B cell (primary cell): ENCODE measurements at places on chromosomes 4 and X. TPM values are rescaled to one million over a fixed set of nuclear protein-coding genes. Genes with fewer than 3 reads are reported as not detected.

DNA sequence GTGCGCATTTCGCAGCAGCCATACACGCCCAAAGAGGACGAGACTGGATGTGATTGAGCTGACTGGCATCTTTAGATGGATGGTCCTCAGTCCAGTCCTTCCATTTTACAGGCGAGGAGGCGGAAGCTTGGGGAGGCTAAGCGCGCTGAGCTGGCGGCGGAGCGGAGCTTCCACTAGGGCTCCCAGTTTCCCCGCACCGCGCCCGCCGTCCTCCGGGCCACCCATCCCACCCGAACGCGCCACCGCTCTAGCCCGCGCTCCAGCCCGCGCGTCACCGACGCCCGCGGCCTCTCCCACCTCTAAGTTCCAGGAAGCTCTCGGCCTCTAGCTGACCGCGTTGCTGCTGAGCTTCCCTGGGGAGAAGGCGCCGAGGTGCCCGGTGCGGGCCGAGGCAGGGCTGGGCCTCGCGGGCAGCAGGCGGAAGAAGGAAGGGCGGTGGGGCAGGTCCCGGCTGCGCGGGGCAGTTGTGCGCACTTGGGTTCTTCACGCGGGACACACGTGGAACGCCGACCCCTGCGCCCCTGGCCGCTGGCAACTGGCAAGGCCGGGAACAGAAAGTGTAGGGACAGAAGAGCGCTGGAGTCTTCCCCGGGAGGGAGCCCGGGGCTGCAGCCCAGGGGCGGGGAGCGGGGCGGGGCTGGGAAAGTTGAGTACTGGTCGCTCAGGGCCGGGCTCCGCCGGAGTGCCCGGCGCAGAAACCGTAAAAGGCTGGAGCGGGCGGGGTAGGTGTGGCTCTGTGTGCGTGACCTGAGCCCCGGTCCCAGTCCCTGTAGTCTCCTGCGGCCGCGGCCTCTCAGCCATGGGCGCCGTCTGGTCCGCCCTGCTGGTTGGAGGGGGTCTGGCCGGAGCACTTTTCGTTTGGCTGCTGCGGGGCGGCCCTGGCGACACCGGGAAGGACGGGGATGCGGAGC is at the start of gene STBD1:
Gene STBD1, plus strand, starts transcription at position 763 of the 911 bp plus-strand sequence. Its CDS starts 37 bp downstream, at position 800.
- DNase-seq = peak; percentile 28

DCAF4L1 gene
- polyA plus RNA-seq = 0.31 and 0.36 TPM in 2 replicates

DNA sequence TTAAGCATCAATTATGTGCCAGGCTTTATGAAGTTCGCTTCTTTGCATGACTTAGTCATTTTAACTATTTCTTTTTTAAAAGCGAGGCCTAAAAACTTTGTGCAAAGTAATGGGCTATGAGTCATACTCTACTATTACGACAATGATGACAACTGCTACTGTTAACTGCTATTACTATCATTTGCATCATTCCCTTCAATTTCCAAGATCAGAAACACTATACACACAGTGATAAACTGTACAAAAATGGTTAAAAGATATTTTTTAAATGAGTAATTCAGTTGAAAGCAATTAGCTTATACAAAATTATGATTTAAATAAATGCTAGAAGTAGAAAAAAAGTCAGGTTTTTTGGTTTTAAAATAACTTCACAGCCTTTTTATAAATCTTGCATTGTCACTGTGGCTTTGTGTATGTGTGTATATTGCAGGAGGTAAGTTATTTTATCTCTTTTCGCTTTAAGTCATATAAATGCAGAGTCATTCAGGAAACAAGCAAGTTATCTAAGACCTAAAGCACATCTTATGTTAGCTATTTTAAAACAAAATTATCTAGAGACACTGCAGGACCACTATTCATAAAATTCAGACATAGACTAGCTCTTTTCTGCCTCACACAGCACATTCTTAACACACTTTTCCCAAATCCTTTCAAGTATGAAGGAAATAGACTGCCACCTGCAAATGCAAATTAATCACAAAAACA is 18.5 kb upstream of the CXCL3 start:
- no peak for DNase-seq

ODAPH gene
- 0.09 TPM in 1 of 2 replicates, not detected in the other for polyA plus RNA-seq

- DNase-seq = no peak
These were observed 3.9 kb downstream of the PRSS12 start for GRCh38 chr4:118348886-118349285.

GRCh38 chr4:3096202-3096601 is 21.7 kb downstream of the HTT start:
- no peak for DNase-seq

GRCh38 chr4:89254847-89255246 is 52.8 kb downstream of the GPRIN3 start:
- DNase-seq = peak; percentile 52

TMEM129 gene
- polyA plus RNA-seq = 43.6 and 76.5 TPM in 2 replicates

GRCh38 chr4:60129740-60130139 is 1070.4 kb upstream of the ADGRL3 start:
- no peak for DNase-seq

GRCh38 chr4:67103001-67103747 is 442.1 kb downstream of the CENPC start:
- no peak for DNase-seq

GRCh38 chr4:53816561-53816960 is 225.3 kb upstream of the LNX1 start:
- DNase-seq = no peak

DNA sequence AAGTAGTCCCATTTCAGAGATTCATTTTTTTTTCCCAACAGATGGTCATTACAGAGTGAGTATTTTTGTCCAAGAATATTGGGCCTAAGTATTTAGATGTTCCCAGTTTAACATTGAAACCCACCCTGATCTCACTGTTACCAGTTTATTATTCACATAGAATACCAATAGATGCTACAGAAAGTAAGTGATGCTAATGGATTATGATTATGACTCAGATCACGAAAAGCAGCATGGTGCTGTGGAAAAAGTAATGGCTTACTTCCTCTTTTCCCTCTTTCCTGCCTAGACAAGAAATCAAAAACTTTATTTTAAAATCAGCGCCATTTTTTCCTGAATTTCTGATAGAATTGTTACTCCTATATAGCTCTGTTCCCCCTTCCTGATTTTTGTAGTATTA is 51.9 kb downstream of the GSPT2 start:
- DNase-seq = no peak

GC gene
- not detected in 2 replicates for polyA plus RNA-seq

DNA sequence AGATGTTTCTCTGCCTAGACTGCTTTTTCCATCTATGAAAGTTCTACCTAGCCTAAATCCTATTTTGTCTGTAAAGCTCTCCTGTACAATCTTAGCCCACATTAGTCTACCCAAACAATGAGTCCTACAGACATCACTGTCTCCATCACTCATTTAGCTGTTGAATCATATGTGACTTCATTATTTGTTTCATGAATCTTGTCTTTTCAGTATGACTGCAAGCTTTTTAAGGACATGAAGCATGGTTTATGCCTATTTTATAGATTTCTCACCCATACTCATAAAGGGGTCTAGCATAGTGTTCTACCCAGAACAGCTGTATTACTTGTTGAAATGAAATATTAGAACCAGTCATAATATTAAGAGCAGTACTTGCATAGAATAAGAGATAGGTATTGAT is 13.0 kb downstream of the AMMECR1 start:
- no peak for DNase-seq

GRCh38 chr4:2935762-2936743 is 27.2 kb downstream of the NOP14 start:
- no peak for DNase-seq

GRCh38 chr4:39342731-39343130 is 23.4 kb downstream of the RFC1 start:
- no peak for DNase-seq

DNA sequence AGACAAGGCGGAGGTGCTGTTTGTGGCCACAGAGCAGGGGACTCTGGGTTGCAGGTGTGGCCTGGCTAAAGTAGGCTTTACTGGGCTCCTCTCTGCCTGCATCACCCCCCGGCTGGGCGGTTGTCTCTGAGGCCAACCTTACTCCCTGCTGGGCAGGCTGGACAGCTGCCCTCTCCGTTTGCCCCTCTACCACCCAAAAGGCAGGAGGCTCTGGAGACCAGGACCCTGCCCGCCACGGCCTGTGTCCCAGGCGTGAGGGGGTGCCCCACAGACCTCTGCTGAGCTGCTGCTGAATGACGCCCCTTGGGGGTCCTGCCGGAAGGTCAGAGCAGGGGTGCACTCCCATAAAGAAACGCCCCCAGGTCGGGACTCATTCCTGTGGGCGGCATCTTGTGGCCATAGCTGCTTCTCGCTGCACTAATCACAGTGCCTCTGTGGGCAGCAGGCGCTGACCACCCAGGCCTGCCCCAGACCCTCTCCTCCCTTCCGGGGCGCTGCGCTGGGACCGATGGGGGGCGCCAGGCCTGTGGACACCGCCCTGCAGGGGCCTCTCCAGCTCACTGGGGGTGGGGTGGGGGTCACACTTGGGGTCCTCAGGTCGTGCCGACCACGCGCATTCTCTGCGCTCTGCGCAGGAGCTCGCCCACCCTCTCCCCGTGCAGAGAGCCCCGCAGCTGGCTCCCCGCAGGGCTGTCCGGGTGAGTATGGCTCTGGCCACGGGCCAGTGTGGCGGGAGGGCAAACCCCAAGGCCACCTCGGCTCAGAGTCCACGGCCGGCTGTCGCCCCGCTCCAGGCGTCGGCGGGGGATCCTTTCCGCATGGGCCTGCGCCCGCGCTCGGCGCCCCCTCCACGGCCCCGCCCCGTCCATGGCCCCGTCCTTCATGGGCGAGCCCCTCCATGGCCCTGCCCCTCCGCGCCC is 920 bp downstream of the HTT-AS start:
- DNase-seq = peak; percentile 39

GRCh38 chr4:48073567-48074103 is 57.1 kb downstream of the NIPAL1 start:
- no peak for DNase-seq

DNA sequence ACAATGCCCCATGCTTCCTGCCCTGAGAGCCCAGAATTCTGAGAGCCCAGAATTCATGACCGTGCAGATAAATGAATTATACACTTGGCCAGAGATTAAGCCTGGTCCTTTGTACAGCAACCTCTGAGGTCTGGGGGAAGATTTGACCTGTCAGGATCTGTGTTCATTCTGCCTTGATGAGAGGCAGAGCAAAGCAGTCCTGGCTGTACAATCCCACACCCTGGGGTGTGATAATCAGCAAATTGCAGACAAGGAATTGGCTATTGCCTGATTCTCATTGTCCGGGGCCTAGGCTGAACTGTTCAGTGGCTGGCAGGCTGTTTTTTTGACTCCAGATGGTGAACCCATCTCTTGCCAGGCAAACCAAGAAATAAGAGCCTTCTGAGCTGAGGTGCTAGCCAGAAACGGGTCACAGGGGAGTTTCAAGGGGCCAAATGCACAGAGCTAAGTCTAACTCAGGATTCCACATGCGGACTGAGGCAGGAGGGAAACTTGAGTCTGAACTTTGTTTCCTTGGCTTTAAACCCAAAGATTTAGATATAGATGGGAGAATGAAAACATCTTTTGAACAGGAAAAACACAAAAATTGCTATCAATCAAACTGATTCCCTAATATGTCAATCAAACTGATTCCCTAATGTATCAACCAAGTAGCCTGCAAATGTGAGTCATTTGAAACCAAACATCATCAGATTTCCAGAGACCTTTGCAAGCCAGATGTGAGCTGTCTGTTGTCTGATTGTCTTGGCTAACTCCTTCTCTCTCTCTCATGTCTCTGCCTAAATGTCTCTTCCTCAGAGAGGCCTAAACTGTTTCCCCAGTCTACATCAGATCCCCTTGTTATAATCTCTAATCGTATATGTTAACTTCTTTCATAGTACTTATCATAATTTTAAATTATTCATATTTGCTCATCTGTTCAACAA is 159.3 kb downstream of the ATG4A start:
- no peak for DNase-seq

GRCh38 chrX:97691901-97692455 is 808.3 kb downstream of the RPA4 start:
- DNase-seq = no peak

EDA2R gene
- 0.16 and 0.49 TPM in 2 replicates for polyA plus RNA-seq
